ENCODE measurements at places on chromosomes 1 and 21.

- DNase-seq: no peak
These were observed 673.3 kb downstream of the BRINP3 start for GRCh38 chr1:189804352-189804751.

GRCh38 chr1:156217871-156218270 is 5.1 kb downstream of the PMF1 start:
- DNase-seq: no peak

DNA sequence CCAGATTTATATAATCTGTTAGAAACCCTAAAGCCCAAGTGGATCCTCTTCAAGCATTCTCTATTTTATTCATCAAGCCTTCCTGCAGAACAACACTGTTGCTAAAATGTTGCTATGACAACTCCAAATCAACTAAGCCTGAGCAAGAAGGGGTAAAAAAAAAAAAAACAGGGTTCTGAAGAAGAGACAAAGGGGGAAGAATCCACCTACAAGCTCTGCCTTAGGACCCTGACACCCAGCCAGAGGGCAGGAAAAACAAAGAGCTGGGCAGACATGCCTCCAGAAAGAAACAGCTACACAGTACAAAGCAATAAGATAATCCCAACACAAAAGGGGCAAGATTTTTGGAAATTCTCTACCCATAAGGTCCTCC is 1.3 kb downstream of the USF1 start:
- DNase-seq: no peak

- DNase-seq: no peak
These were observed 1.3 kb upstream of the VAMP3 start for GRCh38 chr1:7769673-7770412.
